ENCODE measurements at places on chromosomes 2 and 18.
A peak's percentile ranks its signal among the peaks of the same experiment; 100 is the strongest.

DNA sequence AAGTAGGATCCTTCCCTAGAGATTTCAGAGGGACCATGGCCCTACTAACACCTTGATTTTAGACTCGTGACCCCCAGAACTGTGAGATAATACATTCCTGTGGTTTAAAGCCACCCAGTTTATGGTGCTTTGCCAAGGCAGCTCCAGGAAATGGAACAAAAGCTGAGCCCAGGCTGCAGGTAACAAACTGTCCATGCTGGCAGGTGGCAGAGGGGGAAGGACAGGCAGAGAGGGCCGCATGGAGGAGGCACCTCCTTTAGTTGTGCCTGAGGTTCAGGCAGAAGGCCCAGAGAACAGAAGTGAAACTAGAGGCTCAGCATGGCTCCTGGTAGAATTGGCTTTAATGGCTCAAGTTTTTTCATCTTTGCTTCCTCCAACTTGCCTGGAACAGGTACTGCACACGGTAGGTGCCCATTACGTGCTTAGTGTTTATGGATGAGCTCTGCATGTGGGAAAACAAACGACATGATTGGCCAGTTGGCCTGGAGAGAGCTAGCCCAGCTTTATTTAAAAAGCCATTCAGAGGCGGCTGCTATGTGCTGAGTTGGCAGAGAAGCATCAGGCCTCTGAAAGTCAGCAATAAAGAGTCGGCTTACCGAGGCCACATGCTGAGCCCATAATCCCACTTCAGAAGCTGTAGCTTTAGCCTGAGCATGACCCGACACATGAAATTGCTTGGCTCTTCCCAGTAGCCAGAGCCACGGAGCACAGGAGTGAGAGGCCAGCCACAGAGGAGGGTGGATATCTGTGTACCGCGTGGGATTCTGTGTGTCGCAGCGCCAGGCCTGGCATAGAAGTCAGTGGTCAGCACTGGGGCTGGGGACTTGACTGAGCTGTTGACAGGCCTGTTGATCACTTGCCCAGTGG is 36.5 kb downstream of the HS1BP3 start:
- no peak for DNase-seq

- no peak for DNase-seq
Measured at GRCh38 chr18:56935434-56936040, 211.3 kb upstream of the BOD1L2 start.

GRCh38 chr18:79471597-79471996 is 75.9 kb downstream of the NFATC1 start:
- DNase-seq: no peak

DNA sequence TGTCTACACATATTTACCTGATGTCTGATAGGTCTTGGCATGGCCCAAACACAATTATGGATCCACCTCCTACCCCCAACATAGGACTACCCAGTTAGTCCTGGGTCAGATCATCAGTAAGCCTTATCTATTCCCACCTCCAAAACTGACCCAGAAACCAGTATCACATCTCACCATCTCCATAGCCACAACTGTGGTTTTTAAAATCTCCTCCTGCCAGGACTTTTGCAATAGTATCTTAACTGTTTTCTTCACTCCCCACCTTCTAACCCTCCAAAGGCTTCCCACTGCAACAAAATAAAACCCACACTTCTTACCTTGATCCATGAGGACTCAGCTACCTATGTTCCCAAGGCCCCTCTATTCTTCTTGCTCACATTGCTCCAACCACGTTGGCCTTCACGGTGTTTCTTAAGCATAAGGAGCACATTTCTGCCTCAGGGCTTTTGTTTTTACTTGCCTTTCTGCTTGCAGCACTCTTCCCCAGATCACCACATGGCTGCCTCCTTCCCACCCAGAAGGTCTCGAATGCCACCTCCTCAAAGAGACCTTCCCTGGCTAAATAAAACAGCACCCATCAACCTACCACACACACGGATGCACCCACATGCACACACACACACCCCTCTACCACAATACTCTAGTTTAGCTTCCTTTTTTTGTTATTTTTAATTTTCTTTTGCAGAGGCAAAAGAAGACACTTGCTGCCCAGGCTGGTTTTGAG is 125.9 kb upstream of the SLC1A4 start:
- no peak for DNase-seq

DNA sequence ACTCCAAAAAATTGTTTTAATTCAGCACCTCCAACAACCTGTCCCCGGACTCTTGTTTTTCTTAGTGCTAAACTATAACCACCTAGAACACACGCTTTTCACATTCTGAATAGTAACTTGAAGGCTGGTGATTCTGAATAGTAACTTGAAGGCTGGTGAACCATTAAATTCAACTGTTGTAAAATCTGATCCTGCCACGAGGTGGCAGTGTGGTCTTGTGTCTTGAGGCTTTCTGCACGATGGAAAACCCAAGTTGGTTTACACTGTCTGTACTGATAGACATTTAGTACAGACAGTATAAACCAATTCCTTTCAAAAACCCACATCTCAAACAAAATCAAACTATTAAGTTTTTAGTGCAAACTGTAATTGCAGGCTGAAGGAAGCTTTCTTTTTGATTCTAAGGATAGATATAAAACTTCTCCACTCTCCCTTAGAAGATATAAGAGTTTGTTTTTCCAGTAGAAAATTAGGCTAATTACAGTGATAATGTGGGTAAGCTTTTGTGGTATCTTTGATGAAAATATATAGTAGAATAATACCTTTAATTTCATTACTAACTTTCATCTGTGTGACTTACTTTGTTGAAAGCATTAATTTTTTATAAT is 57.6 kb downstream of the VAPA start:
- DNase-seq: peak; percentile 87

DNA sequence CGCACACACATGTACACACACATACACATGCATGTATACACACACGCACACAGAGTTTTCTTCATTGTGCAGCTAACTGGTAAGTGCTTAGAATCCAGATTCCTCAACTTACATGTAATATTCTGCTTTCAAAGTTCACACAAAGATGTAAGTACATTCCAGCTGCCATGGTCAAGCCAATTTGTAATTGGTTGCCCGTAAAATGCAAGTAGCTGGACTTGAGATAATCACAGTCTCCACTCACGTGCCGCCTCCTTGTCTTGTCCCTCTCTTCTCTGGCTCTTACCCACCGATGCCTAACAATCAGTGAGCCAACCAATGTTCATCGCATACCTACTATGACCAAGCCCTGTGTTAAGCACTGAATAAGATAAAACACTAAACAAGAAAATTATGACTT is 77.8 kb downstream of the SOCS6 start:
- DNase-seq: peak; percentile 26
